ENCODE measurements at places on chromosomes 2 and 18.

DNA sequence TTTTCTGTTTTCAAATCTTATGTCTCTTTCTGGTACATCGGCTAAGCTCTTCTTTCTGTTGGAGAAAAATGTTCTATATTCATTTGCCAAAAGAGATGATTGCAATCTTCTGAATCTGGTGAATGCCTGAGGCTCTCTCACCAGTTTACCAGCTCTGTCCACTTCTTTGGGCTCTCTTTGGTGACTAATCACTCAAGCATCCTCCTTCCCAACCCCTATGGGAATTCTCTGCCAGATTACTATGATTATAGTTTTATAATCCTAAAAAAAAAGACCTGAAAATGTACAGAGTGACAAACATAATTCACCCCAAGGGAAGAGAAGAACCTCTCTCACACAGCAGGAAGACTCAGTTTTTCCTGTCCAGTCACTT is 187.3 kb downstream of the CAMKMT start:
- H3K27me3 ChIP-seq, result no peaks in the 10 kb centered on the region
- peaks cover 11% of the 10 kb centered on the region for H3K36me3 ChIP-seq
- H3K4me3 ChIP-seq, result no peak overlapping the region
- H3K27ac ChIP-seq, result no peak overlapping the region
- peaks cover 6% of the 10 kb centered on the region for H3K4me1 ChIP-seq

DNA sequence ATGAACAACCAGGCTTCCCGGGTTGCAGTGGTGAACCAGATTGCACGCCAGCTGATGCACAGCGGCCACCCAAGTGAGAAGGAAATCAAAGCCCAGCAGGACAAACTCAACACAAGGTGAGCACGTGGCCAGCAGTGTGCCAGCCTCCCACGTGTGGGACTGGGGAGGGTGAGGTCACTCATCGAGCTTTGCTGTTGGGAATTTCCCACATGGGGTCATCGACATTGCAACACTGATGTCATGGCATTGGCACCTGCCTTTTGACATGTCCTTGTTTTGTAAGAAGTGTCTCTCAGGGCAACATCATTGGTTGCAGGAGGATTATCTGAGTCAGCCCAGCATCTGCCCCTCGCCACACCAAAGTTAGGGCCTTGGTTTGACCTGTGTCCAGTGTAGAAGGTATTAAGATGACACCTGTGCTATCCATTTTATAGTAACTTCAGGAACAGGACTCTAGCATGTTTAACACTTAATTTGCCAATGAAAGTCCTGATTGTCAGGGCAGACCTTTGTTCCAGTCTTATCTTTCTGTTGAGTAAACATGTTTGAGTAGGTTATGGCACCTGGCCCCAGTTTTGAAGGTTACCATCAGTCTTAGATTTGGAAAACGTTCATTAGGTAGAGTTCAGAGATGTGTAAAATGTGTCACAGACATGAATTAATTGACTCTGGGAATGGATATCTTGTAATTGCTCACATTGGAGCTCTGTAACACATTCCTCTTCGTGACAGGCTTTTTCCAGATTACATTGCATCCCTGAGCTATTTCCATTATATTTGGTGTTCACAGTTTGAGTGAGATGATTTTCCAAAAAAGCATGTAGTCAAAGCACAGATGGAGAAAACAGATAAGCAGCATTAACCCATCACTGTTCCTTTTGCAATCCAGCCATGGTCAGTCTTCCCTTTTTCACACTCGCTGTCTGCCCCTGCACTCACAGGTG is 93.3 kb upstream of the EML6 start:
- H3K36me3 ChIP-seq, result peaks cover 61% of the 10 kb centered on the region
- DNase-seq, result peak; percentile 67
- H3K4me3 ChIP-seq, result no peak overlapping the region
- H3K4me1 ChIP-seq, result peaks cover 16% of the 10 kb centered on the region
- peak overlapping the region; percentile 5 for H3K27ac ChIP-seq

DNA sequence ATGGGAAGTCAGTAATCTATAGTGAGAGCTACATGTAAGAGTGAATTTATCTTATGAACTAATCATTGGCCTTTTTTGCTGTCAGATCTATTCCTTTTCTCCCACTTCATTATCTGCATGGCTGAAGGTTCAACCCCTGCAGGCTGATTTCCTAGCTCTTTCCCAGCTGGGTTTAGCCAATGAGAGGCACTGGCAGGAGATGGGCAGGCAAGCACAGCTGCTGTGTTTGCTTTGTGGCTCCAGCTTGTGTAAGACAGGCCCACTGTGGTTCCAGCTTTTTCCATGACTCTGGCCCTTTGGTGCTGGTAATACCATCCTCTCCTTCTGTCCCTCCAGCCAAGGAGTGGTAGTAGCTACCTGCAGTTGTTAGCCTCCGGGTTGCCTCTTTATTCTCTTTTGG is 248.8 kb downstream of the PLCL1 start:
- no peaks in the 10 kb centered on the region for H3K36me3 ChIP-seq
- no peak overlapping the region for H3K4me3 ChIP-seq
- DNase-seq, result no peak
- H3K27me3 ChIP-seq, result no peaks in the 10 kb centered on the region

GRCh38 chr2:159785195-159785594 is 12.8 kb downstream of the CD302 start:
- no peaks in the 10 kb centered on the region for H3K36me3 ChIP-seq
- H3K4me3 ChIP-seq, result no peak overlapping the region
- no peaks in the 10 kb centered on the region for H3K27me3 ChIP-seq
- no peak overlapping the region for H3K27ac ChIP-seq

DNA sequence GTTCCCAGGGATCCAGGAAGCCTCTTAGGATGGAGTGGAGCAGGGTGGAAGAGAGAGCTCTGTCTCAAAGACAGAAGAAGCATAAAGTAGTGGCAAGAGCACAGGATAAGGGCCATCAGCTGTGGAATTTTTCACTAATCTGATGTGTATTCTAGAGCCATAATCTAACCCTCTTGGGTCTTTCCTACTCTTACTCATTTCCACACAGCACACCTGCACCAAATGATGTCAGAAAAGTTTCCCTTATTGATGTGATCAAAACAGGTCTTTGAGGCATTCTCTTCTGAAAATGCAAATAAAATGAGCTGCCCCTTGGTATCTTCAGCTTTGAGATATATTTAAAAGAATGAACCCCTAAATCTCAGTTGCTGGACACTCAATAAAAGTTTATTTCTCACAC is 415.1 kb upstream of the CHST9 start:
- no peaks in the 10 kb centered on the region for H3K27me3 ChIP-seq
- no peak overlapping the region for H3K27ac ChIP-seq
- H3K36me3 ChIP-seq, result no peaks in the 10 kb centered on the region
- no peak for DNase-seq
- H3K4me1 ChIP-seq, result no peaks in the 10 kb centered on the region
- no peak overlapping the region for H3K4me3 ChIP-seq

DNA sequence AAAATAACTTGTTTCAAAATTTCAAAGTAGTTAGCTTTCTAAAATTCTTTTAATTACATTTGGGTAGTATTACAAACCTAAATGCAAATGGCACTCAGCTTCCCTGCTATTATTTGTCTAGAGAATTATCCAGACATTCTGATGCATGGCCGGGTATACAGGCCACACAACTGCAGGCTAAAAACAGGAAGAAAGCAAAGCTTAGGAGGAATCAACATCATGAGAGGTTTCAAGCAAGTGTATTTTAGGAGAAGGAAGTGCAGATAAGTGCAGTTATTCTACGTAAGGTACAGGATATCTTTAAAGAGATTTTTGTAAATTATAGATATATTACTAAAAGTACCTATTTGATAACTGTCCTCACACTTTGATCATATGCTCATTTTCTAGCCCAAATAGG is 46.8 kb upstream of the RNU4ATAC start:
- H3K4me3 ChIP-seq, result no peak overlapping the region
- no peaks in the 10 kb centered on the region for H3K27me3 ChIP-seq
- no peak for DNase-seq
- H3K27ac ChIP-seq, result no peak overlapping the region

DNA sequence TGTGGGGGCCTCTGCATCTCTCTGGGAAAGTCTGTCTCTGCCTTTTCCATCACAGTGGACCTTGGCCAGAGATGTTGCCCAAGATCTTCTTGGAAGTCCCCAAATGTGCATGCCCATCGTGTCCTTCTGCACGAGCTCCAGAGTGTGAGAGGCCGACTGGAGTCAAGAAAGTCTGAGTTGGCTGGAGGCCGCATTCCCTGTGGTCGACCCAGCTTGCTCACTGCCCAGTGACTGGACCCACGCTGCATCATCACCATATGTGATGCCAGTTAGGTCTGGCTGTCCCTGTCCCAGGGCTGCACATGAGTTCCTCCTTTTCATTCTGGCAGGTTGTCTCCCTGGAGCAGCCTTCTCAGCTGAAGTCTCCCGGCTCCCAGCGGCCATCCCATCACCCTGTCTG is 93.8 kb downstream of the ARL4C start:
- no peak for DNase-seq
- H3K36me3 ChIP-seq, result no peaks in the 10 kb centered on the region
- H3K4me3 ChIP-seq, result no peak overlapping the region
- no peaks in the 10 kb centered on the region for H3K27me3 ChIP-seq
- H3K27ac ChIP-seq, result no peak overlapping the region

DNA sequence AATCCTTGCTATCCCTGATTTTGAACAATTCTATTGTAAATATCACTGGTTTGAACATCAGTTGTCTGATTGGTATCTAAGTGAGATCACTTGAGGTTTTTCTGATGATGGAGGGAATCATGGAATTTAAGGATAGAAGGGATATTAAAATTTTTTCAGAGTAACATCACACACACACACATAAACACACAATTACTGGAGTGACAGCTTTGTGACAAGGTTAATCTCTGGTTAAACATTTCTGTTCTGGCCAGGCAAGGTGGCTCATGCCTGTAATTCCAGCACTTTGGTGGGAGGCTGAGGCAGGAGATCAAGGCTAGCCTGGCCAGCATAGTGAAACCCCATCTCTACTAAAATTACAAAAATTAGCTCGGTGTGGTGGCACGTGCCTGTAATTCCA is 85.3 kb downstream of the SOCS6 start:
- H3K36me3 ChIP-seq, result no peaks in the 10 kb centered on the region
- H3K4me1 ChIP-seq, result no peaks in the 10 kb centered on the region
- DNase-seq, result no peak
- no peaks in the 10 kb centered on the region for H3K27me3 ChIP-seq
- no peak overlapping the region for H3K27ac ChIP-seq

GRCh38 chr2:159096901-159097300 is 128.5 kb downstream of the TANC1 start:
- no peak overlapping the region for H3K4me3 ChIP-seq
- no peak overlapping the region for H3K27ac ChIP-seq
- no peak for DNase-seq
- peaks cover 2% of the 10 kb centered on the region for H3K36me3 ChIP-seq
- peaks cover 5% of the 10 kb centered on the region for H3K27me3 ChIP-seq

DNA sequence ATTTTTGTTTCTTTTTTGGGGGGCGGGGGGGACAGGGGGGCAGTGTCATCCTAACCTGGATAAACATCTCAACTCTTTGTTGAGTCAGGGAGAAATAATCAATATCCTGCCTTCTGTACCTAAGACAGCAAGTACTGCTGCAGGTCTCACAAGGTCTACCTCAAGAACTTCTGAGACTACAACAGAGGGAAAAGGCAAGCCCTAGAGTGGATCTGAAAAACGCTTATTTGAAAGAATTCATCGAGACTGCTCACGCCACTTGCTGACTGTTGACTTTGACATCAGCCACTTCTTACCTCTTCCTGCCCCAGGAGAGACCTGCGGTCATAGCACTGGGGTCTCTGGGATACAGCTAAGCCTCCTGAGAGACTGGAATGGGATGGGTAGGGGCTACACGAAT is 8.4 kb downstream of the HDLBP start:
- peaks cover 1% of the 10 kb centered on the region for H3K36me3 ChIP-seq
- H3K27me3 ChIP-seq, result no peaks in the 10 kb centered on the region
- no peak overlapping the region for H3K27ac ChIP-seq
- H3K4me1 ChIP-seq, result peaks cover 57% of the 10 kb centered on the region
- DNase-seq, result no peak

GRCh38 chr2:191629001-191629453 is 48.9 kb upstream of the NABP1 start:
- H3K4me3 ChIP-seq, result peak overlapping the region; percentile 1
- H3K27ac ChIP-seq, result peak overlapping the region; percentile 53
- H3K27me3 ChIP-seq, result no peaks in the 10 kb centered on the region
- H3K36me3 ChIP-seq, result no peaks in the 10 kb centered on the region
- DNase-seq, result peak; percentile 42

GRCh38 chr2:3517948-3518495 is 1.3 kb downstream of the ADI1 start:
- peaks cover 29% of the 10 kb centered on the region for H3K36me3 ChIP-seq
- H3K4me1 ChIP-seq, result peaks cover 38% of the 10 kb centered on the region
- no peaks in the 10 kb centered on the region for H3K27me3 ChIP-seq
- peak overlapping the region; percentile 84 for H3K4me3 ChIP-seq
- H3K27ac ChIP-seq, result peak overlapping the region; percentile 89

GRCh38 chr2:102051692-102052277 is 60.0 kb downstream of the IL1R2 start:
- no peak overlapping the region for H3K27ac ChIP-seq
- no peak for DNase-seq
- H3K36me3 ChIP-seq, result peaks cover 2% of the 10 kb centered on the region
- H3K4me3 ChIP-seq, result no peak overlapping the region
- H3K27me3 ChIP-seq, result peaks cover 8% of the 10 kb centered on the region

DNA sequence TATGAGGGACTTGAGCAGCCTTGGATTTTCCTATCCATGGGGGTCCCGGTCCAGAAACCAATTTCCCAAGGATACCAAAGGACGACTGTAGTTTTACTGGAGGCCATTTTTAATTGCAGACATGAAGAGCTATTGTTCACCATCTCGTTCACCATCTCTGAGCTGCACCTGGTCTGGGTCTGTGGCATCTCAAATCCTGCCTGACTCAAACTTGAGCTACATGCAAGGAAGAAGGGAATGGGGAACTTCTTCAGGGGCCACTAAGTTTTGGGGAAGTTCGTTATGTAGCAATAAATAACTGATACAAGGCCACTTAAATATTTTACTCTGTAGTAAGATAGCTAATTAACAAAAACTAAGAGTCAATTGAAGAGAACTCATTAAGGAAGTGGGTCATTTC is 2.1 kb upstream of the SMCHD1 start:
- H3K36me3 ChIP-seq, result peaks cover 18% of the 10 kb centered on the region
- H3K27me3 ChIP-seq, result no peaks in the 10 kb centered on the region
- H3K4me1 ChIP-seq, result peaks cover 21% of the 10 kb centered on the region
- no peak for DNase-seq
- H3K4me3 ChIP-seq, result no peak overlapping the region

GRCh38 chr2:227462972-227463931 is 8.7 kb upstream of the AGFG1 start:
- peak overlapping the region; percentile 72 for H3K4me3 ChIP-seq
- DNase-seq, result peak; percentile 49
- no peaks in the 10 kb centered on the region for H3K27me3 ChIP-seq
- H3K27ac ChIP-seq, result peak overlapping the region; percentile 99
- H3K4me1 ChIP-seq, result peaks cover 86% of the 10 kb centered on the region

DNA sequence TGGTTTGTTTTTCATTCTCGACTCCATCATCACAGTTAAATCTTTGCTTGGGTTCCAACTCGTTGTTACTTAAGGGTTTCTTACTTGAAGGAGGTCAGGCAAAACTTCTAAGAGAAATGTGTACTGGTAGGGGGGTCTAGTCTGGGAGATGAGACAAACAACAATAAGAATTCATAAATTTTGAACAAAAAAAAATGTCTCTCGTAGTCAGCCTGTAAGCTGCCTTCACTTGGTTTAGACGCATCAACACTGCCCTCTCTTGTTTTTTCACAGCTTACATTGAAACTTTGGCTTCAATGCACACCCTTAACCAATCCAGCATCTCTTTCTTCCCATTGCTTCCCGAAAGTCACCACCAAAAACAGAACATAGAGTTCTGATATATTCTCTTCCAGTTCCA is 576.4 kb upstream of the PIK3C3 start:
- H3K36me3 ChIP-seq, result no peaks in the 10 kb centered on the region
- no peaks in the 10 kb centered on the region for H3K27me3 ChIP-seq
- no peak overlapping the region for H3K4me3 ChIP-seq
